ENCODE measurements at places on chromosomes 3 and 15. TPM values are rescaled to one million over a fixed set of nuclear protein-coding genes. Genes with fewer than 3 reads are reported as not detected.

RAD51 gene
- total RNA-seq = 9.9 TPM

ADAMTS17 gene
- total RNA-seq = not detected

B3GALNT1 gene
- total RNA-seq = 34.8 TPM

SIAH2 gene
- total RNA-seq = 8.4 TPM

IL17RE gene
- 0.19 TPM for total RNA-seq

ZNF80 gene
- not detected for total RNA-seq

TTLL13 gene
- total RNA-seq = 0.06 TPM

HDC gene
- not detected for total RNA-seq

CHST14 gene
- total RNA-seq = 12.2 TPM

CHST13 gene
- total RNA-seq = not detected

HESX1 gene
- 0.16 TPM for total RNA-seq

MITF gene
- total RNA-seq = 3.8 TPM

OCA2 gene
- not detected for total RNA-seq

RAB11A gene
- 447 TPM for total RNA-seq

A4GNT gene
- total RNA-seq = not detected

PAQR5 gene
- under 0.01 TPM for total RNA-seq

SPINT1 gene
- 1.6 TPM for total RNA-seq

FGF7 gene
- total RNA-seq = not detected

MUC20 gene
- not detected for total RNA-seq

KLHL40 gene
- not detected for total RNA-seq

XYLB gene
- 3.2 TPM for total RNA-seq

ADCY5 gene
- 0.06 TPM for total RNA-seq

CTXN2 gene
- not detected for total RNA-seq

MESP2 gene
- total RNA-seq = not detected

NXPE3 gene
- 5.0 TPM for total RNA-seq

LRRN1 gene
- not detected for total RNA-seq

KIF7 gene
- 0.81 TPM for total RNA-seq
